Left renal cortex interstitium (tissue), 4 donors: ENCODE measurements at places on chromosomes 16 and 17.

- DNase-seq = no peak
Observed at GRCh38 chr17:78669975-78670518, 92.9 kb upstream of the DNAH17 start.

DNA sequence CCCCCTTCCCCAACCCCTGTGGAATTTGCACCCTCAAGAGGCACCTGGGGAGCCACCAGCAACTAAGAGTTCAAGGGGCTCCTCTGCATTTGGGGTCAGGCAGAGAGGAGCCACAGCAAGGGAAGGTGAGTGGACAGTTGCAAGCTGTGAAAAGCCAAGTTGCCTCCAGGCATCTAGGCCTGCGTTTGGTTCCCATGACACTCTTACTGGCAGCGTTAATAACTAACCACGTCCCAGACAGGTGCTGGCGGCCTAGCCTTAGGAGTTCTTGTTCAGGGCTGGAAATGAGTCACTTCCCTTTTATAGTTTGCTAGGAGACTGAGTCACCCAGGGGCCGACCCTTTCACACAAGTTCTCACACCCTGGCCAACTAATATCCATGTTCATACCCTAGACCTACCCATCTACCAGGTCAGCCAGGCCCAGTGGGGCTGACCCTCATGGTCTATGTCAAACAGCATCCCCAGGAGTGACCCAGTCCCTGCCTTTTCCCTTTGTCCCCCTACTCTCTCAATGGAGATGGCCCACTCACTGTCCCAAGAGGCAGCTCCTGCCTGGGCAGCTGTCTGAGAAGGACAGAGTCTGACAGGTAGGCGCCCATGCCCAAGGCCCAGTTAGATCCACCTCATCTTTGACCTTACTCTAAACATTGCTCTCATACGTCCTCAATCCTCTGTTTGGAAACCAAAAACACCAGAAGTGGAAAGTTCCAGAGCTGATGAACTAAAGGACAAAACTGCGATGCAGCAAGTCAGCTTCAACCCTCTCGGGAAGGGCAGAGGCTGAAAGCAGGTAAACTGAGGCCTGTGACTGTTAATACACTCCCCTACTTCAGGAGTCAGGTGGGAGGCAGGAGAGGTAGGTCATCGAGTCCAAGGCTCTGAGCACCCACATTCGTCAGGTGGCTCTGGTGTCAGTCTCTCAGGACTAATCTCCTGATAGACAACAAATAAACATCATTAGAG is 300.6 kb downstream of the SOX9 start:
- no peak for DNase-seq

GRCh38 chr16:79463841-79464240 is 136.7 kb downstream of the MAF start:
- DNase-seq = no peak

GRCh38 chr17:57391076-57391825 is 134.9 kb downstream of the MSI2 start:
- DNase-seq = no peak

- DNase-seq = no peak
Observed at GRCh38 chr16:47069313-47069712, 74.4 kb downstream of the NETO2 start.

- no peak for DNase-seq
Observed at GRCh38 chr16:21611198-21611555, 11.8 kb downstream of the METTL9 start.

GRCh38 chr16:80611171-80611929 is 70.6 kb downstream of the DYNLRB2 start:
- DNase-seq = no peak

DNA sequence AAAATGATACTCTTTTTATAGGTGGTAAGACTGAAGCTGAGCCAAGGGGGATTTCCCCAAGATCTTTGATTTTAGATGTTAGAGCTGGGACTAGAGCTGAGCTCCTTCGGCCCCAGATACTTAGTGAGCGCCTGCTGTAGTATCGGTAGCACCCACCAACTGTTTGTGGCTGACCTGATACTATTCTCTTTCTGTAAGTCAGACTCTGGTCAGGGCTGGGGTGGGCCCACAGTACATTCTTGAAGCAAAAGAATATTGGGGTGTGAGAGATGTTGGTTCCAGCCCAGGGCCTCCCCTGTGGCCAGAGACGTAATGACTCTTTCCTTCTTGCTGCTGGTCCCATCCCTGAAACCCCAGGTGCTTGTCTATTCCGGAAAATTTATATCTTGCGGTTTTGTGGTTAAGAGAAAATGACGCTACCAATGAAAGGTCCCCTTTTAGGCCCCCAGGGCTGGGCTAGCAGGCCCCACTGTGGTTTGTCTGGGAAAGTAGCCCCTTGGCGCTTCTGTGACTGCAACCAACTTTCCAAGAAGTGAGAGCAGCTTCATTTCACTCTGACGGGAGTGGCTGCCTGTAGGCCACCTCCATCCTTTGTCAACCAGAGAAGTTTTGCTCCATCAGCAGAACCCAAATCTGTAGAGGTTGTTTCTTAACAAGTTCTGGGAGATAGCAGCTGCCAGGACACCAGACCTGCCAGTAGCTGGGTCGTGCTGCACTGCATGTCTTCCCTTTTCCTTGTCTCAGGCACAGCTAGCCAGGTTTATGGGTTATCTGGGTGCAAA is 86.4 kb upstream of the LGALS9 start:
- no peak for DNase-seq

DNA sequence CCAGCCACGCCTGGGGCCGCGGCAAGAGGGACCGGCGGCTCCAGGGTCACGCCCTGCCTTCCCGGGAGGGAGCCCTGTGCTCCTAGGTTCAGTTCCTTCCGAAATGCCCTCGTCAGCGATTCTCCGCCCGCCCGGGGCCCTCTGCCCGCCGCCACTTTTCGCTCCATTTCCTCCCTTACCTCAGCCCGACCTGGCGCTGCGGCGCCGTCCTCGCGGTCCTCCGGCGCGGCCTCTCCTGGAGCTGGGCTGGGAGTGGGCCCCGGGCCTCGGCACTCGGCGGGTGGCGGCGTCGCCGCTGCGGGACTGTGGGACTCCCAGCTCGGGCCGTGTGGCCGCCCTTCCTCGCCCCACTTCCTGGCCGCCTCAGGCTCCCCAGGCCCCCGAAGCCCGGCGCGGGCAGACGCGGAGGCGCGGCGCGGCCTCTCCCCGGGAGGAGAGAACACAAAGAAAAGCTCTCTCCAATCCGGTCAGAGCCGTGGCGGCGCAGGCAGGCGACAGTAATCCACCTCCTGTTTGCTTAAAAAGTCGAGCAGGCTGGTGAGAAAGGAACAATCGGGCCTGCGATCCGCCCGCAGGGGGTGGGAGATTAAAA is 1.6 kb downstream of the BAHCC1 start:
- DNase-seq = no peak

DNA sequence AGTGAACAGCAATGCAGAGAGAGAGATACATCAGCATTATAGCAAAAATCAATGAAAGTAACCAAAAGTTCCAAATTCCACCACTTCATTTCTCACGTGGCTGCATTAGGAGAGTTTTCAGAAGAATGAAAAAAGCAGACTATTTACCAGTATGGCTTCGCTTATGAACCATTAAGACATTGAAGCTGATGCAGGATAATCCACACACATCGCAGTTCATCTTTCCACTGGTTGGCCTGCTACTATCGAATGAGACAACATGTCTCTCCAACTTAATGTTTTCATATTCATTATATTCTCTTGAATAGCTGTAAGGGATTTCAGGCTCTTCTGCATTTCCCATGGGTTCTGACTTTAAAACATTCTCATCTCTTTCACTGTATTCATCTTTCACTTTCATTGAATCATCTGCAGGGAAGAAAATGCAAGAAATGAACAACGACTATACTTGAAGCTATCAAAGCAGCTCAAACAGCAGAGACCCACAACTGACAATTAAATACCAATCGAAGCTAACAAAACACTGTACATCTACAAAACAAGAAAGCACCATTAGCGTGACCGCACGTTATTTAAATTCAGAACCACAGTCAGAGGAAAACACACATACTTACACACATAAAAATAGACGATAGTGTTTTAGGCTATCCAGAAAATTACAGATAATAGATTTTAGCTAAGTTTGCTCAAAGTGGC is 54.9 kb downstream of the GRB7 start:
- no peak for DNase-seq

- no peak for DNase-seq
Observed at GRCh38 chr16:77424871-77425604, 9.8 kb downstream of the ADAMTS18 start.

DNA sequence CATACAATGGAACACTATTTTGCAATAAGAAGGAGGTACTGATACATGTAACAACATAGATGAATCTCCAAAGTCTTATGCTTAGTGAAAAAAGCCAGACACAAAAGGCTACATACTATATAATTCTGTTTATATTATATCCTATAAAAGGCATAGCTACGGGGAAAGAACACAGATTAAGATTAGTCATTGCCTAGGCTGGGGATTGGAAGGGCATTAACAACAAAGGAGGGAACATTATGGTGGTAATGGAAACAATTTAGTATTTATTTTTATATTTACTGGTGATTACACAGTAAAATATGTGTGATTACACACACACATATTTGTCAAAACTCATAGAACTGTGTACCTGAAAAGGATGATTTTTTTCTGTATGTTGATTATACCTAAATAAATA is 278.1 kb downstream of the ZFHX3 start:
- DNase-seq = no peak

DNA sequence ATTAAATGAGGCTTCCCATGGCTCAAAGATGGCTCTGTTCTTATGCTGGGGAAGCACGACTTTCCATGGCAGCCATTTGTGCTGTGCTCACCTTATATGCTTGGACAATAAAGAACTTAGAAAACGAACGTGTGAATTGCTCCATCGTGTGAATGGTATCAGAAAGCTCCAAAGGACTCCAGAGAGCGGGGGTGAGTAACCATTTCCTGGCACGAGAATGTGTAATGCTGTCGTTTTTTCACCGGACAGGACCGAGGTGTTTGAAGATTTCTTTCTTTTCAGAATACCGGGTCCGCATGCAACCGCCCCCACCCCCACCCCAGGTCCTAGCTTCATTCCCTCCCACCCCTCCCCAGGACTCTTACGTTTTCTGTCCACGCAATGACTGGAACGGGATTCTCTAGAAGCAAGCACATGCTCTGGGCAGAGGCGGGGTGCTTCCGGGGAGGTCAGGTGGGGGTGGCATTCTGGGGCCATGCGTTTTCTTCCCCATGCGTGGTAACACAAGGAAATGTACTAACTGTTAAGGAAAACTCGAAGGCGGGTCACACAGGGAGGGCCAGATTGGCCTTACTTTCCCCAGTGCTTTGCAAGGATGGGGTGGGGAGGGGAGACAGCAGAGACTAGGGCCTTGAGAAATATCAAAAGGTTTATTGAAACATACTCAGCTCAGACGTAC is 26.2 kb downstream of the GPRC5B start:
- DNase-seq = no peak

DNA sequence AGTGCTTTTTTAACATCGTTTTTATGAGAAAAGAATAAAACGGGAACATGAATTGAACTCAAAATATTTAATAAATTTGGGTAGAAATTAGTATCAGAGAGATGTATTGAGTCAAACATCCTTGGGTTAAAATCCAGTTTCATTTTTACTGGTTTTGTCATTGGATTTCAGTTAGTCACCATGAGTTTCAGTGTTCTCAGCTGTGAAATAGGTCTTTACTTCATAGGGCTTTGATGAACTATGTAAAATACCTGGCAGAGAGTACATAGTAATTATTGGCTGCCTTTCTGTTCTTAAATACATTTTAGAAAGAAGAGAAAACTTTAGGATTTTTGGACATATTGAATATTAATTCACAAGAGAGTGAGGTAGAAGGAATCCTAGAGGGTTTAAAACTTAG is 105.8 kb downstream of the TANC2 start:
- no peak for DNase-seq

- no peak for DNase-seq
Observed at GRCh38 chr17:50114401-50114800, 15.6 kb downstream of the SAMD14 start.

DNA sequence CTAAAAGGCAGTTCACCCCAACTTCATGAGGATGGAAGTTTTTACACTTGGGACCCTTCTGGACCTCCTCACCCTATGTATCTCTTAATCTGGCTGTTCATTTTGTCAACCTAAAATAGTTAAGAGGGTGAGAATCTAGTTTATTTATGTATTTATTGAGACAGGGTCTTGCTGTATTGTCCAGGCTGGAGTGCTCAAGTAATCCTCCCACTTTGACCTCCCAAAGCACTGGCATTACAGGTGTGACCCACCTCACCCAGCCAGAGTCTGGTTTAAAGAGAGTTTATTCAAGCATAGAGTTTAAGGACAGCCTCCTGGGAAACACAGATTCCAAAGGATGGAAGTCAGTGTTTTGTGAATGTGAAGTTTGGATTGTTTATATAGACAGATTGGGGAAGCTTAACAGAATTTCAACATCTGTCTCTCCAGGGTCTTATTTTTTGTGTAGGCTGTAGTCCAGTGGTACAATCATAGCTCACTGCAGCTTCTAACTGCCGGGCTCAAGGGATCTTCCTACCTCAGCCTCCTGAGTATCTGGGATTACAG is 8.0 kb upstream of the APPBP2 start:
- no peak for DNase-seq

GRCh38 chr16:84652566-84652965 is 4.3 kb downstream of the KLHL36 start:
- DNase-seq = no peak

DNA sequence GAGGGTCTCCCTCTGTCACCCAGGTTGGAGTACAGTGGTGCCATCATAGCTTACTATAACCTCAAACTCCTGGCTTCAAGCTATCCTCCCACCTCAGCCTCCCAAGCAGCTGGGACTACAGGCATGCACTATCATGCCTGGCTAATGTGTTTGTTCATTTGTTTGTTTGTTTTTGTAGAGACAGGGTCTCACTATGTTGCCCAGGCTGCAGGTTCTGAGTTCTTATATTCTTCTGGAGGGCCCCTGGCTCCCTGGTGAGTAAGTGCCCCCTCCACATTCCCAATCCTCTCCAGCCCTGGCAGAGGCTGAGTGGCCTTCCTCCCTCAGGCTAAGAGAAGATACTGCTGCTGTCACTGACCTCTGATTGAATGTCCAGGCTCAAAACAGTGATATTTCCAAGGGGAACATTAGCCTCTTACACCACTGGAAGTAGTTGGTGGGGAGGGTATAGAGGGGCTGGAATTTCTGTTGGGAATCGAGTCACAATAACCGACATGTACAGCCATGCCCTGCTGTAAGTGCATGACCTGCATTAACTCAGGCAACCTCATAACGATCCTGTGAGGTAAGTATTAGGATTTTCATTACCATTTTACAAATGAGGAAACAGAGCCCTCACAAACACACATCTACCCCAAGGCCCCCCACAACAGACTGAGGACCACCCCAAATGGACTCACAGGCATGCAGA is 2.7 kb upstream of the ETV4 start:
- no peak for DNase-seq
